ENCODE measurements at places on chromosomes 2 and 18.

GRCh38 chr18:10271481-10271880 lies 183.0 kb upstream of the APCDD1 start:
- no peak for DNase-seq

DNA sequence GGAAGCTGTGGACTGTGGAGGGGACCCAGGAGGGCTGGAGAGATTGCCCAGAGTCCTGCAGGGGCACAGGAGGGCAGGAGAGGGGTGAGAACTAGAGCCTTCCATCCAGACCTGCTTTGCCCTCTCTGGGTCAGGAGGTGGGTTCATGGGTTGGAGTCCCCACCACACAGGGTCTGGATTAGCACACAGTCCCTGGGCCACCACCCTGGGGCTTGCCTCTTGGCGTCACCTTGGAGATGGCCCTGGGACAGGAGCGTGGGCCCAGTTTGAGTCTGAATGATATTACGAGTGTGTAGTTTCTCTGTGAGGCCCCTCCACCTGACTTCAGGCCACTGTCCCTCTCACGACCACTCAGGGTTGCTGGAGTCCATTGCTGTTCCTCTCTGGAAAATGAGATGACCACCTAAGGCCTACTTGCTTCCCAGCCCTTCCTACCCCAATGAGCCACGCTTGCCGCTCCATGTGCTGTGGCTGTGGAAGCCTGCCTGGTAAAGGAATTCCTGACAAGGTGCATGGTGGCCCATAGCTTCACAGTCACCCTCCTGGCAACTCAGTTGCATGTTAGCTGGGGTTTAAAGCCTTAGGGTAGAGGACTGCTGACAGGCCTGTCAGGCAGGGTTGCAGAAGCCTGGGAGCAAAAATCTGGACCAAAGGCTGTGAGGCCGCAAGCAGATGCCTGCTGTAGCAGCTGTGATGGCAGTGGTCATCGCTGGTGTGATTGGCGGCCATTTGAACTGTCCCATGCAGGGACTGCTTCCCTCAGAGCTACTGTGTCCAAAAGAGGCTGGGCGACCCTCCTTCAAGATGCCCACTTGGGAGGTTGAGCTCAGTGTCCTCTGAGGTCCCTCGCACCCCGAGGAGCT lies 14.2 kb downstream of the ATOH8 start:
- DNase-seq = no peak

- DNase-seq = no peak
These were observed 8.6 kb downstream of the PARD6G start for GRCh38 chr18:80238651-80239260.

GRCh38 chr2:127465258-127465657 lies 47.0 kb downstream of the PROC start:
- no peak for DNase-seq

- DNase-seq = no peak
These were observed 179.0 kb downstream of the TWIST2 start for GRCh38 chr2:239026711-239027361.

GRCh38 chr18:67194886-67195285 lies 321.6 kb downstream of the DSEL start:
- DNase-seq = no peak
